Eye (tissue), 1 donor: ENCODE measurements at places on chromosomes 6 and 20.

DNA sequence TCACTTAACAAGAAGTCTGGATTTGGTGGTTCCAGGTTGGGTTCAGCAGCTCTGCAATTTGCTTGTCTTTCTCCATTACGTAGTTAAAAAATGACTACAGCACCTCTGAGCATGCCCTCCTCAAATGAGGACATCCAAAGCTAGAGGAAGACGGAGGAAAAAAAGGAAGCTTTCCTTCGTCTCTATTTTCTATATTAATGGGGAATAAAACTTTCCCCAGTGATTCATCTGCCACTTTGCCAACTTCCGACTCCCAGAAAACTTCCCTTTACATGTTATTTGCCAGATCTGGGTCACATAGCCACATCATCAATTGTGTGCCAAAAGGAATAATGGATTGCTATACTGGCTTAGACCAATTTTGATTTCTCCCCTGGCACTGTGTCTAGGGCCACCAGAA lies 69.5 kb downstream of the ZFAND3 start:
- no peak for DNase-seq

- DNase-seq = no peak
Observed at GRCh38 chr6:151432651-151433050, 19.3 kb downstream of the RMND1 start.

GRCh38 chr6:166253281-166253681 lies 54.9 kb downstream of the PRR18 start:
- peak; percentile 65 for DNase-seq

GRCh38 chr6:47353871-47354270 lies 44.2 kb upstream of the TNFRSF21 start:
- DNase-seq = peak; percentile 12

- no peak for DNase-seq
Observed at GRCh38 chr6:7129784-7130569, 22.2 kb downstream of the RREB1 start.

GRCh38 chr6:162965366-162965765 lies 237.6 kb downstream of the PACRG start:
- no peak for DNase-seq

DNA sequence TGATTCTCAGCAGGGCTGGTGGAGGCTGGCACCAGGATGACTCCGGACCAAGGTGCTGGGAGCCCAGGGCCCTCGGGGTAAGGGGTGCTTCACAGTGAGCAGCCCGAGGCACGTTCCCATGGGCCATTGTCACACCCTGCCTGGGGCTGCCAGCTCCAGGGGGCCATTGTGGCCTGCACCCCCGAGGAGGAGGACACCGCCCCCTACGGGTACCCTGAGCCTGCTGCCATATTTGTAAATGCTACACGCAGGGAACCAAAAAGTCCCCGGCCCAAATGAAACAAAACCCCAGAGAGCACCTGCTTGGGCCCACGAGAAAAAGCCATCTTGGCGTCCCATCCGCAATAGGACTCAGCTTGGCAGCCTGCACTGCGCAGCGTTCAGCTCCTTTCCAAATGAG lies 64.7 kb upstream of the GATA5 start:
- DNase-seq = no peak

GRCh38 chr6:137697267-137697938 lies 169.7 kb upstream of the TNFAIP3 start:
- DNase-seq = peak; percentile 41

- peak; percentile 92 for DNase-seq
Observed at GRCh38 chr6:33771146-33772081, 17.5 kb downstream of the LEMD2 start.

DNA sequence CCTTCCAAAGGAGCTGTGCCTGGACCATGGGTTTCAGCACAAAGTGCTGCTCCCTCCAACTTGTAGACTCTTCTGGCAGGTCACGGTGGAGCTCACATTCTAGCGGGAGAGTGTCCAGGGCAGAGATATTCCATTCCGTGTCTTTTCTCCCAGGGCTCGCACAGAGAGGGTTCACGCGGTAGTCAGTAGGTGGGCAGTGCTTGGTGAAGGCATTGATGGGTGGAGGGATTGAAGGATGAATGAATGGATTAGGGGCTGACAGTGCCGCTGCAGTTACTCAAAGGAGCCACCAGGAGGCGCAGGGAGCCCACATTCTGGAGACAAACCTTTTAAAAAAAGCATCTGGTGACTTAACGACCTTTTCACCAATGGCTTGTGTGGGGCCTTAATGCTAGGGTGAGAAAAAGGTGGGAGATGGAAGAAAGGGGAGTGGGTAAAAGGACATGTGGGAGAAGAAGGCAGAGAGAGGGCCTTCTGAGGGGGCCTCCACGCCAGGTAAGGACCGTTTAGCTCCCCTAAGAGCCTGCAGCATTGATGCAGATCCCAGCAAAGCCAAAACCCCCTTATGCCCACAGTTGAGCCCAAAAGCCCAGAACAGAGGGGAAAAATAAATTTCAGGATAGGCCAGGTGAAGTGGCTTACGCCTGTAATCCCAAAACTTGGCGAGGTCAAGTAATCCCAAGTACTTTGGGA lies 17.5 kb upstream of the FAM110A start:
- peak; percentile 89 for DNase-seq

GRCh38 chr6:74222768-74223333 lies 526.8 kb downstream of the CD109 start:
- DNase-seq = peak; percentile 19
